ENCODE measurements at places on chromosomes 1 and 21.
A peak's percentile ranks its signal among the peaks of the same experiment; 100 is the strongest.

- no peak for DNase-seq
Observed at GRCh38 chr1:61450454-61450853, 274.5 kb downstream of the TM2D1 start.

DNA sequence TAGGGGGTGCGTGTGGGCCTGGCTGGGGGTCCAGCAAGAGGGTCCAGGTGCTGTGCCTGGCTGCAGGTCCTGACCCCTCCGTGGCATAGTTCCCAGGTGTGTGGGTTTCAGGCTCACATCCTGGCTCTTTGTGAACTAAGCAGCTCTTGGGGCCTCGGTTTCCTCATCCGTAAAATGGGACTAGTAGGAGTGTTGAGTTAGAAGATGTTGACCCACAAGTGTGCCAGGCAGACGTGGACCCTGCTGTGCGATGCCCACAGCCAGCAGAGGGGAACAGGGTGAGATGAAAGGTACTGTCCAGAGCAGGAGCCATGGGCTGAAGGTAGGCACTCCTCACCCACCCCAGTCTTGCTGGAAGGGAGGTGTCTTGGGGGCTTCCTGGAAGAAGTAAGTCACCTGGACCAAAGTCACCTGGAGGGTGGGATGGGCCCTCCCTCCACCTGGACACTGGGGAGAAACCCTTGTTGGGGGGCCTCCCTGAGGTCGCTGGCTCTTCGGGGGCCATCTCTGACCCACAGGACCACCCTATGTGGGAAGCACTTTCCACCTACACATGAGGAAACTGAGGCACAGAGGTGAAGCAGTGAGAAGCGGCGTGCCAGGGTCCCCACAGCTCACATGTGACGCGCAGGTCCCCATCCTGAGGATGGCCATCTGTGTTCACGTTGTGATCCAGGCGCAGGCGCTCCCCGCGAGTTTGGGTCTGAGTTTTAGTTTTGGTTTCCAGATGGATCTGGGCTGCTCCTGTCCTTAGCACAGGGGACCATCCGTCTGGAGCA, 1.4 kb downstream of the ARHGEF16 start:
- no peak for DNase-seq

DNA sequence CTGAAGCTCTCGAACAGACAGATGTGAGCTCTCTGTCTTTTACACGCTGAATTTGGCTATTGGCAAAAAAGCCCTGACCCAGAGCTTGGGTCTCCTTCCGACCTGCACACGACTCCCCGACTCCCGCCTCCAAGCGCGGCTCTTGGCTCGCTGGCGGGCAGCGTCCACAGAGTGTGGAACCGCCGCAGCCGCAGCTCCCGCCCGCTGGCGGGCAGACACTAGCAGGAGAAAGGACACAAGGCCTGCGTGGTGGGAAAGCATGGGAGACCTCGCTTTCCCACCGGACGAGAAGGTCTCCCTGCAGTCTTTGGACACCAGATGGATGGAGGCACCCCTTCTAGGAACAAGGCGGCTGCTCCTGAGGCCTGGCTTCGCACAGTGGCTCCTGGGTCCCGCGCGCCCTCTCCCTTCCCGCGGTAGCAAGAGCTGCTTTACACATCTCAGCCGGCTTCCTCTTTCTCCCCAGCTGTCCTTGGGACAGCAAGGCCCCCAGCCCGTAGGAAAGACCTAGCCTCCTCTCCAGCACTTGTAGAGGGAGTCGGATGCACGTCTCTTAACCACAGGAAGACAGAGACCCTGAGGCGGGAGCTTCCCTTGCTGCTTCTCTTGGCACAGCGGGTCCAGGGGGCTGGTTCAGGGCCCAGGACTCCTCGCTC, 92.1 kb downstream of the PRKAB2 start:
- no peak for DNase-seq

- DNase-seq = peak; percentile 4
Observed at GRCh38 chr1:158506369-158506987, 34.5 kb downstream of the OR10R2 start.

DNA sequence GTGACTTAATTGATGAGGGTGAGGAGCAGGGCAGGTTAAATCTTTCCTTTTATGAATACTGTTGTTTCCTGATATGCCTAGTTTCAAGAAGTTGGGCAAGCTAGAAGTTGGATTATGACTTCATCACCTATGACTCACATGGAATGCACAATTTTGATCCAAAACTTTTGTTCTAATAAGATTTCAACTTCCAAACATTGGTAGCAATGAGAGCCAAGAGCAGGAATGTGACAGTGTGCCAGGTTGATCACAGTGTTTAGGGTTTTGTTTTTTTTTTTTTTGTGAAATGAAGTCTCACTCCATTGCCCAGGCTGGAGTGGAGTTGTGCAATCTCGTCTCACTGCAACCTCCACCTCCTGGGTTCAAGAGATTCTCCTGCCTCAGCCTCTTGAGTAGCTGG, 349.4 kb downstream of the DUSP10 start:
- DNase-seq = no peak

GRCh38 chr1:10057343-10057742, 24.6 kb downstream of the UBE4B start:
- no peak for DNase-seq

GRCh38 chr1:41573785-41574713, 89.6 kb upstream of the EDN2 start:
- DNase-seq = peak; percentile 74

- DNase-seq = no peak
Observed at GRCh38 chr21:28781602-28782276, 210.9 kb downstream of the LTN1 start.

- no peak for DNase-seq
Observed at GRCh38 chr1:229716704-229717103, 90.7 kb downstream of the URB2 start.

- DNase-seq = no peak
Observed at GRCh38 chr1:146029117-146029516, 7.6 kb upstream of the HJV start.

DNA sequence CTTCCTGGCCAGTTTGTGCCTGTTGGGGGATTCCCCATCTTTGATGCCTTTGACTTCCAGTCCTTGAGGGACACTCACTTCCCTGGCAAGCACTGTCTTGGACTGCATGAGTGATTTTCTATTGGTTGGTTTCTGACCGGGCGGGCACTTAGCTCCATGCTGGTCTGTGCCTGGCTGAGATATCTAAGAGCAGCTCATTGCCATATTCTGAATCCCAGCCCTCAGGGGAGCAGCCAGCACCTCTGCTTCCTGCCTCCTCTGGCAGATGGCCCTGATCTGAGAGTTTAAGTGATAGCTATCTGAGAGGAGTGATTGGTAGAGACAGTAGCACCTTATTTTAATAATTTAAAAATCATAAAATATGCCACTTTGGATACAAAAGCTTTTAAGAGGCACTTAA, 52.5 kb downstream of the DISC1 start:
- DNase-seq = no peak

DNA sequence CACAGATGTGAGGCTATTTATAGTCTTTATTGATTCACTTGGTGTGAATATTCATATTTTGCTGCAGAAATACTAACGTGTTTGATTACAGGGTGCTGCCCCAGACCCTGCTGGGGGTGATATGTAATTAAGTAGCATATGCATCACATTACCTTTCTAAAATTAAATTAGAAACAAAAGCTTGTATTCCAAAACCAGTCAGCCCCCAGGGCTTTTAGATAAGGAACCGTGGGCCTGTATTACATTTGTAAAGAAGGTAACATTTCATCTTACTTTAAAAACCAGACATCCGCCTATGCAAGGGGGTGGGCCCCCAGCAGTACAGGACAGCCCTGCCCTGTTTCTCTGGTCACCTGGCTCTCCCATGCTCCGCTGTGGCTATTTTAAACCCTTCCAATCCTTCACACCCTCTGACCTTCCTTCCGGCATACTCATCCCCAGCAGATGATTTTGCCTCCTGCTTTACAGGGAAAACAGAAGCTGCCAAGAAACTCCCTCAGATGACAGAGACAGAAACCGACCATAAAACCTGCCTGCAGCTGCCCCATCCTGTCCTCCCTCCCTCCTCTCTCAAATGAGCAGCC, 22.0 kb upstream of the KCNC4 start:
- DNase-seq = no peak

All from T-cell (primary cell).